T-helper 17 cell (primary cell): ENCODE measurements at places on chromosomes 2 and 18. TPM values are rescaled to one million over a fixed set of nuclear protein-coding genes. Genes with fewer than 3 reads are reported as not detected.

- H3K27me3 ChIP-seq, result peaks cover 43% of the 10 kb centered on the region
- H3K4me1 ChIP-seq, result peaks cover 2% of the 10 kb centered on the region
- no peak overlapping the region for H3K27ac ChIP-seq
- no peak for DNase-seq
- no peak overlapping the region for H3K4me3 ChIP-seq
Observed at GRCh38 chr2:111007757-111008688, 112.7 kb upstream of the BCL2L11 start.

- no peak for DNase-seq
- no peaks in the 10 kb centered on the region for H3K36me3 ChIP-seq
- peaks cover 2% of the 10 kb centered on the region for H3K4me1 ChIP-seq
- H3K27me3 ChIP-seq, result peaks cover 25% of the 10 kb centered on the region
- no peak overlapping the region for H3K4me3 ChIP-seq
Observed at GRCh38 chr2:119468154-119468955, 36.7 kb downstream of the TMEM37 start.

DNA sequence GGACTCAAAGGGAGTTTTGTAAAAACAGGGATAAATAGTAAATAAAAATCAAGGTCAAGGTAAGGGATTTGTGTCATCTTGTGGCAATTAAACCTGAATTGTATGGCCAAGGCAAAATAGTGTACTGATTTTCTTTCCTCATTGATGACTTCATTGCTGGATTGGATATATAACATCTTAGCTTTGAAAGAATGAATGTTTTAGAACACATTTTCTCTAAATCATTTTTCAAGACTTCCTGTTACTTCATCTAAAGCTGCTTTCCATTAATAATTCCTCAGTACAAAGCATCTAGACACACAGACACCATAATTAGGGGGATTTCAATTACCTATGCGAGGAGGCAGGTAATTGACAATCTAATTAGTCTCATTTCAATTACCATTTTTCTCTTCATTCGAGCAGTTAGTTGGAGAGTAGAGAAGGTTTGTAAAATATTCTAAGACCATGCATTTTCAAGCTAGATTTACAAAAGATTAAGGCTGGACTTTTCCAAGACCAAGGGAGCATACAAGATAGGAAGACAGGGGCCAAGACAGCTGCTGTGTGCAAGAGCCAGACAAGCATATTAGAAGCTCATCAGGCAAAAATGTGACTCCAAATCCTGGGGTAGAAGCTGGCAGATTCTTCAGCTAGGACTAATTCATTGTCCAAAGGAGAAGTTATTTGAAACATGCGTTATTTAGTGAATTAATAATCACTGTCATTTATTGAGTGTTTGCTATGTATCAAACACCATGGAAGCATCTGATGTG lies 253.6 kb downstream of the EPHA4 start:
- H3K27me3 ChIP-seq, result peaks cover 26% of the 10 kb centered on the region
- no peak overlapping the region for H3K27ac ChIP-seq
- DNase-seq, result no peak
- no peak overlapping the region for H3K4me3 ChIP-seq
- H3K36me3 ChIP-seq, result no peaks in the 10 kb centered on the region

The DSC2 gene
- 0.05 TPM for total RNA-seq

The MAP3K20 gene
- 1.7 TPM for total RNA-seq

GRCh38 chr2:99688699-99689098 lies 198.9 kb upstream of the REV1 start:
- no peak overlapping the region for H3K4me3 ChIP-seq
- H3K36me3 ChIP-seq, result no peaks in the 10 kb centered on the region
- H3K4me1 ChIP-seq, result peaks cover 4% of the 10 kb centered on the region
- no peak for DNase-seq
- H3K27me3 ChIP-seq, result no peaks in the 10 kb centered on the region

The SPC25 gene
- total RNA-seq, result not detected

- H3K4me3 ChIP-seq, result peak within 1 kb of the TSS; percentile 94
- H3K27ac ChIP-seq, result no peak within 1 kb of the TSS
- H3K36me3 ChIP-seq, result peaks cover 3% of the 10 kb centered on the region
- peaks cover 43% of the 10 kb centered on the region for H3K27me3 ChIP-seq
- DNase-seq, result no peak
Observed at GRCh38 chr2:60553495-60554073, at the start of gene BCL11A. Gene BCL11A (minus strand): TSS chr2:60553654. CDS start chr2:60553270, 384 bp downstream.

GRCh38 chr18:28411806-28412205 lies 234.9 kb upstream of the CDH2 start:
- H3K4me3 ChIP-seq, result no peak overlapping the region
- H3K27ac ChIP-seq, result no peak overlapping the region
- H3K36me3 ChIP-seq, result no peaks in the 10 kb centered on the region
- H3K4me1 ChIP-seq, result no peaks in the 10 kb centered on the region
- DNase-seq, result no peak

GRCh38 chr2:128169497-128169896 lies 78.5 kb downstream of the UGGT1 start:
- H3K36me3 ChIP-seq, result peaks cover 8% of the 10 kb centered on the region
- no peak overlapping the region for H3K4me3 ChIP-seq
- no peaks in the 10 kb centered on the region for H3K27me3 ChIP-seq
- H3K27ac ChIP-seq, result no peak overlapping the region

- H3K4me1 ChIP-seq, result no peaks in the 10 kb centered on the region
- DNase-seq, result no peak
Observed at GRCh38 chr2:144825331-144826020, 305.6 kb upstream of the ZEB2 start.

DNA sequence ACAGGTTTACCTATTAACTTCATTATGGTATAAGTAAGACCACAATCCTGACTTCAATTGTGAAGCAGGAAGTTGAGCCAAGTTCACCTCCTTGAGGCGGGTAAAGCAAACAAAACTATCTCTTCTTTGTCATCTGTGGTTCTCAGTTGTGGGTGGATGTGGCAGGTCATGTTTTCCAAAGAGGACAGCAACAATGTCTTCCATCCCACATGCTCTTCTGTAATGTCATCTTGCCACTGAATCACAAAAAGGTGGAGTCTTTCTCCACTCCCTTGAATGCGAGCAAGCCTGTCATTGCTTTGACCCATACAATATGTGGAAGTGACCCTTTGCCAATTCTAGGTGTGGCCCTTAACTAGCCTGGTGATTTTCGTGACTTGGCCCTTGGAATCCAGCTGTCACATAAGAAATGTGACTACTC lies 98.7 kb downstream of the GRB14 start:
- no peak overlapping the region for H3K27ac ChIP-seq
- DNase-seq, result no peak
- no peaks in the 10 kb centered on the region for H3K27me3 ChIP-seq
- H3K36me3 ChIP-seq, result no peaks in the 10 kb centered on the region
- H3K4me1 ChIP-seq, result no peaks in the 10 kb centered on the region

The AQP12A gene
- not detected for total RNA-seq

- DNase-seq, result no peak
- no peaks in the 10 kb centered on the region for H3K4me1 ChIP-seq
- no peaks in the 10 kb centered on the region for H3K36me3 ChIP-seq
- H3K27me3 ChIP-seq, result no peaks in the 10 kb centered on the region
- H3K4me3 ChIP-seq, result no peak overlapping the region
Observed at GRCh38 chr2:214139630-214140284, 271.1 kb upstream of the VWC2L start.

The AQP12B gene
- not detected for total RNA-seq

GRCh38 chr2:127425540-127426490 lies 7.6 kb downstream of the PROC start:
- DNase-seq, result no peak
- no peak overlapping the region for H3K27ac ChIP-seq
- peaks cover 10% of the 10 kb centered on the region for H3K4me1 ChIP-seq
- H3K36me3 ChIP-seq, result peaks cover 9% of the 10 kb centered on the region
- peaks cover 42% of the 10 kb centered on the region for H3K27me3 ChIP-seq

The CCDC141 gene
- 22.8 TPM for total RNA-seq

The SCLY gene
- 15.9 TPM for total RNA-seq

The MC2R gene
- total RNA-seq, result not detected

The YWHAQ gene
- total RNA-seq, result 189 TPM

DNA sequence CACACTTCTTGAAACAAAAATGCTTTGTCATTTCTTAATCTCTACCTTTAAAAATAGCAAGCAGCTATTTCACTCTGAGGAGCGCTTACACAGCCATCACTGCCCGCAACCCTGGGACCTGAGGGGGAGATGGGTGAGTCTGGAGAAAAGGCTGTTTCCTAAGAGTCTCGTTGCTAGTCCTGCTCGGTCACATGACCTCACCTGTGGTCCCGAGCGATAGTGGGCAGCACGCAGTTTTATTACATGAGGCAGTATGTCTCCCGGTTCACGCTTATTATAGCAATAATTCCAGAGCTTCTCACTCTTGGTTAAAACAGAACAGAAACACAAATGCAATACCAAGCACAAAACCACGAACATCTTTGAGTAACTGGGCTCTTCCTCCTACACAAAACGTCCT lies 105.3 kb downstream of the ZNF516 start:
- H3K4me3 ChIP-seq, result no peak overlapping the region
- peaks cover 47% of the 10 kb centered on the region for H3K4me1 ChIP-seq
- no peaks in the 10 kb centered on the region for H3K27me3 ChIP-seq
- H3K27ac ChIP-seq, result peak overlapping the region; percentile 54
- DNase-seq, result no peak

DNA sequence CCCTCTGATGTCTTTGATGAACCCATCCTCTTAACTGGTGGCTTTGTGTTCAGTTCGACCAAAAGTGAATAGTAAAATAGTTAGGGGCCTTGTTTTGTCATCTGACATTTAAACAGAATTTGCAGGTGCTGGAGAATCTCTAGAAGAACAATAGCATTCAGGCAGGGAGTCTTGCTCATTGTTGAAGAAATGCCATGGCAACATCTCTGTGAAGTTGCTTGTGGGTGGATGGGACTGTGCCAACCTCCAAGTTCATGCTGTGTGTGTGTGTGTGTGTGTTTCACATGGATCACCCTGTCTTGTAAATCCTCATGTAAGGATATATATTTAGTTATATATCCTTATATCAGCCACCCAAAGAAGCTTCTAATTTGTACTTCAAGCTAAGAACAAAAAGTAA lies 66.7 kb downstream of the SKA1 start:
- no peaks in the 10 kb centered on the region for H3K27me3 ChIP-seq
- DNase-seq, result no peak
- peaks cover 3% of the 10 kb centered on the region for H3K36me3 ChIP-seq
- no peak overlapping the region for H3K27ac ChIP-seq
- no peak overlapping the region for H3K4me3 ChIP-seq
- peaks cover 2% of the 10 kb centered on the region for H3K4me1 ChIP-seq
